ENCODE measurements at places on chromosomes 16 and 17.

DNA sequence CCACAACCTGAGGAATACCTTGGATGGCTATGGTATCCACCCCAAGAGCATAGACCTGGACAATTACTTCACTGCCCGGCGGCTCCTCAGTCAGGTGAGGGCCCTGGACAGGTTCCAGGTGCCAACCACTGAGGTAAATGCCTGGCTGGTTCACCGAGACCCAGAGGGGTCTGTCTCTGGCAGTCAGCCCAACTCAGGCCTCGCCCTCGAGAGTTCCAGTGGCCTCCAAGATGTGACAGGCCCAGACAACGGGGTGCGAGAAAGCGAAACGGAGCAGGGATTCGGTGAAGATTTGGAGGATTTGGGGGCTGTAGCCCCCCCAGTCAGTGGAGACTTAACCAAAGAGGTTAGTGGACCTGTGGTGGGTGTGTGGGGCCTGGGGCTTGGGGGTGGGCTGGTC is 3.1 kb downstream of the NFE2L1 start:
- no peak for DNase-seq

- no peak for DNase-seq
These were observed 59.0 kb downstream of the PHKB start for GRCh38 chr16:47519996-47520679.

- no peak for DNase-seq
These were observed 29.9 kb downstream of the ABCA6 start for GRCh38 chr17:69111794-69112193.

- no peak for DNase-seq
These were observed 281.4 kb downstream of the ZFHX3 start for GRCh38 chr16:72766506-72766905.

DNA sequence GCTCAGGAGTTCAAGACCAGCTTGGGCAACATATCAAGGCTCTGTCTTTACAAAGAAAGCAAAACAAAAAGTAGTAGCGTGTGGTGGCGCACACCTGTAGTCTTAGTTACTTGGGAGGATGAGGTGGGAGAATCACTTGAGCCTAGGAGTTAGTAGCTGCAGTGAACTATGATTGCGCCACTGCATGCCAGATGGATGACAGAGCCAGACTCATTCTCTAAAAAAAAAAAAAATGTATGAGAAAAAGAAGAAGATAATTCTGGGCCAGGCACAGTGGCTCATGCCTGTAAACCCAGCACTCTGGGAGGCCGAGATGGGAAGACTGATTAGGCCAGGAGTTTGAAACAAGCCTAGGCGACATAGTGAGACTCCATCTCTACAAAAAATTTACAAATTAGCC is 28.5 kb downstream of the STAT5B start:
- DNase-seq, result peak; percentile 33

GRCh38 chr16:3846087-3846486 is 34.4 kb downstream of the CREBBP start:
- no peak for DNase-seq

DNA sequence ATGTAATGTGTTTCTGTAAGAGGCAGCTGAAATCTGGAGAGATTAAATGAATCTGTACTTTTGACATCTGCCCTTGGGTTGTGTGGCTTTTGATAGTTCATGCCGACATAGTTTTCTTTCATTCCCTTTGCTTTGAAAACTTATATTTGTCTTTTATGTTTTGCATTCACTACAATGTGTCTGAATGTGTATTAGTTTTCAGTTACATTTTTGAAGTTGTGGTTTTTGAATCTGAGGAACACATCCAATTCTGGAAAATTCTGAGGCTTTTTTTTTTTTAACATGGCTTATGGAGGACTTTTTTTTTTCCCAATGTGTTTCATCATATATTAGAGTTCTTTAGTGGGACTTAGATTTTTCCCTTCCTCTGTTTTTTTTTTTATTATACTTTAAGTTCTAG is 683.7 kb upstream of the SOX9 start:
- no peak for DNase-seq

- no peak for DNase-seq
These were observed 4.6 kb upstream of the STAC2 start for GRCh38 chr17:39230361-39230760.

- DNase-seq, result no peak
These were observed 227.6 kb downstream of the UTP18 start for GRCh38 chr17:51487947-51488346.

GRCh38 chr16:74846714-74847113 is 72.1 kb upstream of the FA2H start:
- no peak for DNase-seq

DNA sequence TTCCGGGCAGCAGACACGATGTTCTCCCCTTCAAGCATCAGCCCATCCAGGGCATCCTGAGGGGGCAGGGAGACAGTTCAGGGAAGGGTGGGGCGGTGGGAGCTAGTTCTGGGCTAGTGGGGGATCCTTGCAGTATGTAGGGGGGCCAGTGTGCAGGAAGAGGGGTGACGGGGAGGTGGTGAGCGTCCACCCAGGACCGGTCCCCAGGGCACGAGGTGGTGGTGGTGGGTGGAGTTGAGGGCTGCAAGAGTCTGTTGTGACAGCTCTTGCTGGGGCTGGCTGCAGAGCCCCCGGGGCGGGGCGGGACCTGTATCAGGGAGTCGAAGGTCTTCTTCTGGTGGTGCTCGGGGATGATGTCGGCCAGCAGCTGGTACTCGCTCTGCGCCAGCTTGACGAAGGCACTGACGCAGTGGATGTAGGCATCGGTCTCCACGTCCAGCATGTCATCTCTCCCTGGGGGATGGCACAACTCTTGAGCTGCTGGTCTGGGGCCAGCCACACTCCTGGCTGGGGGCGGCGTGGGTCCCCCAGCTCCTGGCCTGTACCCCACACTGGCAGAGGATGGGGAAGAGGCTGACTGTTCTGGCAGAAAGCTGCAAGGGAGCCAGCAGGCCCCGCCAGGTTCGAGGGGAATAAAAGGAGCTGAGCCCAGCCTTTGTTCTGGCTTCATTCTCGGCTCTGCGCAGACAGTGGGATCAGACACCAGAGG is 10.0 kb downstream of the ZACN start:
- DNase-seq, result no peak

DNA sequence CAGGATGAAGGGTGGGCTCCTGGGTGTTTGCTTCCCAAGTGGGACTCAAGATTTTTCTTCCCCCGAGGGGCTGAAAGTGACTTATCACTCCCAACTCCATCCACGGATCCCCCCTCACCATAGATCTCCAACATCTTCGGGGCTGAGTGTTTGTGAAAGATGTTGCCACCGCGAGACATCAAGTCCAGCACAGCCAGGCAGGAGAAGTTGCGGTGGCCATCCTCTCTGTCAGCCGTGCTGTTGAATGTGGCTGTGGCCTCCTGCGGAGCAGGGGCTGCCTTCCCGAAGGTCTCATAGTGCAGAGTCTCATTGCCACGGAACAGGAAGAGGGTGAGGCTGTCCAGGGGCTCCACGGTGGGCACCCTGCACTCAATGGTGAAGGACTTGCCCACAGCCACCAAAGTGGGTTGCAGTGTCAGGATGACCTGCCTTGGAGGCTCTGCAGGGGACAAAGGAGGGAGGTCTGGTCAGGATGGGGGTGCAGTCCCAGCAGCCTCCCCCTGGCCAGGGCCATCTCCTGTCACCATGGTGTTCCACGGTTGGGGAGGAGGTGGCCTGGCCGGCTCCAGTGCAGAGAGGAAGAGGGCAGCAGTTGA is 5.5 kb downstream of the PRR29 start:
- no peak for DNase-seq

- DNase-seq, result peak; percentile 73
These were observed 3.9 kb downstream of the VPS35L start for GRCh38 chr16:19559242-19559910.

DNA sequence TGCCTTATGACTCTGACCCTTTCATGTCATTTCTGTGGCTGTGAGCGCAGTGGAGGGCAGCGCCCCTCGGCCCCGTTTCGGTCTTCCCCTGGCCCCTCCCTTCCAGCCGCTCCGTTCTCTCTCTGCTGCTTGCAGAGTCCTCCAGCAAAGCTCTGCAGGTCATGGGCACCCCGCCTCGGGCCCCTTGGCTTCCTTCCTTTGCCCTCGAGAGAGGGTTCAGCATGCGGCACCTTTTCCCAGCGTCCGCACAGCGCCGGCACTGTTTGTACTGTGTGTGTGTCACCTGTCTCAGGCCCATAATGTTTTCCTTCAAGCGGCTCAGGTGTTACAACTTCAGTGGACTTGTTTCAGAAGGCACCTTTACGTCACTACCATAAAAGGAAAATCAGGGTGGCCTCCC is 98.5 kb downstream of the RAP1GAP2 start:
- DNase-seq, result no peak

- no peak for DNase-seq
These were observed 136.2 kb upstream of the RCVRN start for GRCh38 chr17:10041287-10041612.

GRCh38 chr17:57852092-57852954 is 2.5 kb upstream of the MRPS23 start:
- no peak for DNase-seq

DNA sequence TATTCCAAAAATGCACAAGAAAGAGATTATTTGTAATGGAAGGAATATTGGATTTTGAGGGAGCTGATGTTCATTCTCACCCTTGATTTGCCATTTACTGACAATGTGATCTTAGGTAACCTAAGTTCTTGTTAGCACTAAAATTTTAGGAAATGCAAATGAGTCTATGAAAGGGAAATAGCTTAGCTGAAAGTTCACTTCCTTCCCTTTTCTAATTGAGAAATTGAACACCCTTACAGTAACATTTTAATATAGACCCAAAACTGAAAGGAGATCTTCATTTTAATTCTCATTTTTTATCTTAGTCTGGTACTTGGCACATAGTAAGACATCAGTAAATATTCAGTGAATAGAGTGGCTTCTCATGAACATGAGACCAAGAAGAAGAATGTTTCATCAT is 10.9 kb upstream of the WSB1 start:
- peak; percentile 73 for DNase-seq

DNA sequence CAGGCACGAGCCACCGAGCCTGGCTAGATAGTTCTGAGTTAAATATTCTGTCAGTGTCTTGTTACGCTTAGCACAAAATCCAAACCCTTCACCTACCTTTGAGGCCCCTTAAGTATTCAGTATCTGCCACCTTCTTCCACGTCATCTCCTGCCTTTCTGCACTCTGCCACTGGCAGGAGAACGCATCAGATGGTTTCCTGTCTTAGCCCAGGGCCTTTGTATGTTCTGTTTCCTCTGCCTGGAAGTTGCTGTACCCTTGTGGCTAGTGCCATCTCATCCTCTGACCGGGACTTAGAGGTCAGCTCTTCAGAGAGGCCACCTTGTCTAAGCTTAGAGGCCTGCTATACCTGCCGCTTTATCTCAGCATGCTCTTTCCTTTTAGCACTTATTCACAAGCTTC is 67.5 kb upstream of the LGALS9 start:
- no peak for DNase-seq

DNA sequence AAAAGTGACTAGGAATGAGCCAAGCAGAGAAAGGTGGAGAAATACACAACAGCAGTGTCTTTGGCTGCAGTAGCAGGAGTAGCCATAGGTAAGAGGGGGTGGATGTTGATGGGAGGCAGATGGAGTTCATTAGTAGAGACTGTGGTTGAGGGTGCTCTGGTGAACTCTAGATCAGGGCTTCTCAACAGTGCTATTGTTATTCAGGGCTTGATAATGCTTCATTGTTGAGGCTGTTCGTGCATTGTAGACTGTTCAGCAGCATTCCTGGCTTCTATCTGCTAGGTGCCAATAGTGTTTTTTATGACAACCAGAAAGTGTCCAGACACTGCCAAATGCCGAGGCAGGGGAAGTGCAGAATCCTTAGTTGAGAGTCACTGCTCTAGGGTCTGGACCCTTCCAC is 3.6 kb downstream of the ALKBH5 start:
- no peak for DNase-seq

- DNase-seq, result no peak
These were observed 5.1 kb downstream of the CALCOCO2 start for GRCh38 chr17:48835971-48836370.

DNA sequence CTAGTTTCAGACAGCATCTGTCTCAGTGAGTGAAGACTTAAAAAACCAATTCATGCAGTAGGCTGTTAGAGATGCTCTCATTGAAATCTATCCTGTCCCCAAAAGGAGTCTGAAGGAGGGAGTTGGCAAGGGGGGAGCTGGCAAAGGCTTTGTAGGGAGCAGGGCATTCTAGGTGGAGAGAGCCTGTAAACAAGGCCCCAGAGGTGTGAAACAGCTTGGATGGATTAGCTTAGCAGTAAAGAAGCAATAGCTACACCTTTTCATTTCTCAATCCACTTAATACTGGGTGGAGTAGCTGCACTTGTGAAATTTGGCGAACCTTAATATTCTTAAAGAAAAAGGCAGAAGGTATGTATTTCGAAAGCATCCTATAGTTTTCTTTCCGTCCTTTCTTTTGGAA is 61.8 kb downstream of the KSR1 start:
- no peak for DNase-seq

DNA sequence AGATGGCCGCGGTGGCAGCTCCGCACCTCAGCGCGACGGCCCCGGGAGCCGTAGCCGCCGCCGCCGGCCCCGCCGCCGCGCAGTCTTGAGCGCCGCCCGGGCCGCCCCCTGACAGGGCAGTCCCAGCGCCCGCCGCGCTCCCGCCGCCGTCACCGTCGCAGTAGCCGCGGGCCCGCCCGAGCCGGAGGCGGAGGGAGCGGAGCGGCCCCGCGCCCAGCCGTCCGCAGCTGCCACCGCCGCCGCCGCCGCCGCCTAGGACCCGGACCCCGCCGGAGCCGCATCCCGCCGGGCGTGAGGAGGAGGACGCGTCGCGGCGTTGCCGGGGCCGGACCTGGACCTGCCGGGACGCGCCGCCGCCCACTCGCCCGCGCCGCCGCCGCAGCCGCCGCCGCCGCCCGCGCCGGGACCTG is 218 bp downstream of the TNRC6C start:
- DNase-seq, result no peak

DNA sequence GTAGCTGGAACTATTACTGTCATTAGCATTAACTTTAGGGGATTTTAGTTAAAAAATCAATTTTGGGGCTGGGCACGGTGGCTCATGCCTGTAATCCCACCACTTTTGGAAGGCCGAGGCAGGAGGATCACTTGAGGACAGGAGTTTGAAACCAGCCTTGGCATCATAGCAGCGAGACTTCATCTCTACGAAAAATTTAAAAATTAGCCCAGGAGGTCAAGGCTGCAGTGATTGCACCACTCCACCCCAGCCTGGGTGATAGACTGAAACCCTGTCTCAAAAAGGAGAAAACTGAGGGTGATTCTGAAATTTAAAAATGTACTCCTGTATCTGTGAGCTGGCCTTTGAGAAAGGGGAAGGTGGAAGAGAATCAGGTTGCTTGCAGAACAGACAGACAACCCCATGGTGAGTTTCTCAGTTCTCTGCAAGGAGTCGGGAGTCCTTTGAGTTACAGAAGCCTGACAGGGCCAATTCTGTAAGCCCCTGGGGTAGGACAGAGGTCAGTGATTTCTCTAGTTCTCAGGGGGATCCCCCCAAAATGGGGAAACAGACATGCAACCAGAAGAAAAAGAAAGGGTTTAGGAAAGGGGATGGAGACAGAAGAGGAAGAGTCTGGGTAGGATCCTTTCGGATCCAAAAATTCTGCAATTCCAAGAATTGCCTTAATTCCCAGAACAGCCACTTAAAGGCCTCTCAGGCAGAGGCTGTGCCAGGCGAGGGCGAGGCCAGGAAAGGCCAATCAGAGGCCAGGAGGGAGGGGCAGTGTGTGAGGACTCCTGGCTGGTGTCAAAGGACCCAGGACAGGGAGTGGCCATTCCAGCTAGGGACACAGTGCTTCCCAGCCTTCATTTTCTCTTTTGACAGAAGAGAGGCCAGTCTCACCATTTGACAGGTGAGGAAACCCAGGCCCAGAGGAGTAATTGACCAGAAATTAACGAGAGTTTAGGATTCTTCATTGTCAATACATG is 6.7 kb downstream of the NUPR1 start:
- DNase-seq, result peak; percentile 60

- DNase-seq, result no peak
These were observed 40.4 kb downstream of the NXPH3 start for GRCh38 chr17:49616086-49616485.
